Umbilical cord (tissue), 2 donors: ENCODE measurements at places on chromosomes 5 and 9. TPM values are rescaled to one million over a fixed set of nuclear protein-coding genes. Genes with fewer than 3 reads are reported as not detected.

- DNase-seq, result no peak
These were observed 149.3 kb upstream of the MPDZ start for GRCh38 chr9:13428766-13429165.

DNA sequence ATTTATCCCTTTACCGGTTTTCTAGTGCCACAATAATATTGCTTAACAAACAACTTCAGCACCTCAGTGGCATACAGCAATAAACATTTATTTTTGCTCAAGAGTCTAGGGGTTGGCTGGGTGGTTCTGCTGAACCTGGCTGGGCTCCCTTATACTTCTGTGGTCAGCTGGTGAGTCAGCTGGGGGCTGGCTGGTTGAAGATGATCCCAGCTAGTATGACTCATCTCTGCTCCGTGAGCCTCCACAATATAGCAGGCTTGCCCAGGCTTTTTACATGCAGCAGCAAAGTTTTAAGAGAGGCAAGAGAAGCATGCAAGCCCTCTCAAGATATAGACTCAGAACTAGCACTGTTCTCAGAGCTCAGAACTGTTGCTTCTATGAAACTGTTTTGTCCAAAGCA, 523.5 kb upstream of the CLINT1 start:
- peak; percentile 97 for DNase-seq

- DNase-seq, result no peak
These were observed 4.9 kb downstream of the TIGD6 start for GRCh38 chr5:149995385-149996204.

- DNase-seq, result peak; percentile 59
These were observed 44.1 kb downstream of the APTX start for GRCh38 chr9:32957358-32957757.

Gene MARCHF3
- 34.4 TPM for total RNA-seq

- no peak for DNase-seq
These were observed 103.7 kb downstream of the SIL1 start for GRCh38 chr5:139094154-139095131.

DNA sequence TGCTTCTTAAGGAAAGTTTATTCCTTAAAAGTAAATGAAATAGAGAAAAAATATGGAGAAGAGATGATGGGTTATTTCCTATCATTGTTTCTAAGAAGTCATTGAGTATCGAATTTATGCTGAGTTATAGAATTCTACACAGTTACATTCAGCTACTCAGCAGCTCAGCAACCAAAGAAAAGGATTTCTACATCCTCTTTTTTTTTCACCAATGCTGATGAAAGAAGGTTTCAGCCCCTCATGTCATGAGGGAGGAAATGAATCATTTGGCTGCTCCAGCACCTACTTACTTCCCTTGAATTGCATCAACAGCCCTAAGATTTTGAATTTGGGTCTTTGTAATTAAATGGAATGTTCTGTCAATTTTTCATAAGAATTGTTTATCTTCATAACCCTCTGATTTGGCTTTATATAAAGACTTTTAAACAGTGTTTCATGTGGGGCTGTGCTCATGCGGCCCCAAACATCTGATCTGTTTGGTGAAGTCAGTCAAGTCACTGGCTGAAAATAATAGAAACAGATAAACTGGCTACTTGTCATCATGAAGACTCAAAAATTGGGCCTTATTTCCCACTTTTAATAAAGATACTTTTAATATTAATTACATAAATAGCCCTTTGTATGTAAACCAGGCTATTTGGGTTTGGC, 18.5 kb upstream of the SNX2 start:
- DNase-seq, result peak; percentile 42

DNA sequence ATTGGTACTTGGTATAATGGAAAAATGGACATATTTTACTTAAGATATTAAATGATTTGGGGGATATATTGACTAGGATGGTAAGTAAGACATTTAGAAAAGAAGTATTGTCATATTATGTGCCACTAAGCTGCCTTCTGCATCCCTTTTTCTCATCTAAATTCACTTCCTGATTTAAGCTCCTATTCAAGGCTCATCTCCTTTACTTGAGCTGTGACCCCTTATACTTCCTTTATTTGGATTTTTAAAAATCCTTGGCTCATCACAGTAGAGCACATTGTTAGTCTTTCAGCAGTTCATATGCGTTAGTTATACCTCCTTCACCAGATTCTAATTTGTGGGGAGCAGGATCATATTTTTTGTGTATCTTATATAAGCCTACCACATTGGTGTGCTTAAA, 6.6 kb downstream of the COMMD10 start:
- no peak for DNase-seq

DNA sequence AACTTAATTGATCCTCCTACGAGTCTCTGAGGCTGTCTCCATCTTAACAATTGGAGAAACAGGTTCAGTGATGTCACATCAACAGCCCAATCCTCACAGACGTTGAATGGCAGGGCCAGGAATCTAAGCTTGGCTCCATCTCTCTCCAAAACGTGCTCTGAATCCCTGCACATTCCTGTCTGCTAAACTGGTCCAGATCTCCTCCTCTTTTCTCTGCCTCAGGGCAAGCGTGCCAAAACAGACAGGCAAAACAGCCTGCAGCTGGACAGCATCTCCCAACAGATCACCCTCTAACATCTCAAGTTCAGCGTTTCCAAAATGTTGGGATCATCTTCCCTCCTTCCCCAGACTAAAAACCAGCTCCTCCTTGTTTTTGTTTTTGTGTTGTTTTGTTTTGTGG, 6.6 kb downstream of the FBP1 start:
- DNase-seq, result peak; percentile 82

- no peak for DNase-seq
These were observed 158.0 kb downstream of the PAX5 start for GRCh38 chr9:36876056-36876455.

DNA sequence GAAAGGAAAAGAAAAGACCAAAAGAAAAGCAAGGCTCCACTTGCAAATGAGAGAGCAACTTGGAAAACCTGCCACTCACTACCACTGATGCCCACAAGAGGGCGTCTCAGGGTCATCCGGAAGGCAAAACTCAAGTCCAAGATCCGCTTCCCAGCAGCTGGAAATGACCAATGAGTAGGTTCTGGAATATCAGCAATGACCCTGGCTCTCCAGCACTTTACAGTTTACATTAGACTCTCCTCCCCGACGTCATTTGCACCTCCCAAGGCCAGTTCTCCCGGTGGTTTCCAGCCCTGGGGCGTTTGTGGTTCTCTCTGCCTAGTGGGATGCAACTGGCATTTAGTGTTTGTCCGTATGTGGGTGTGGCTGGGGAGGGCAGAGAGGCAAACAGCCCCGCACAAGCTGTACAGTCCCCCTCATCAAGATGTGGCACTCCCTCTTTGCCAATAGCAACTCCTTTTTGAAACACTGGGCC, 193.8 kb upstream of the ZNF618 start:
- DNase-seq, result peak; percentile 74

Gene ADAMTS12
- 49.4 TPM for total RNA-seq

DNA sequence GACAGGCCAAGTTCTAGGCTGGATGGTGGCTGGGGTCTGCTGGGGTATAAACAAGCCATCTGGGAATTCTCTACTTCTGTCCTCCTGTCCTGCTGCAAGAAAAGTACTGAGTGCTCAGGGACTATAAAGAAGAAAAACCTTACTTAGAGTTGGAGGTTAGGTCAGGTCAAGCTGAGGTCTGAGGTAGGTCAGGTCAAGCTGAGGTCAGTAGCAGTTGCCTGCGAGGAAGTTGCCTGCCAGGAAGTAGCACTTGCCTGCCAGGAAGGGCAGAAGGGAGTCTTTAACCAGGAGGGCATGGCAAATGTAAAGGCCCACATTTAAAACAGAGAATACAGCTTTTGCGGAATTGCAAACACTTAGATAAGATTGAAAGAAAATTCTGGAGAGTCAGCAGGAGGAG, 51.3 kb upstream of the PRLR start:
- no peak for DNase-seq

GRCh38 chr5:90446961-90447360, 27.6 kb downstream of the MBLAC2 start:
- no peak for DNase-seq
